Vagina (tissue), 2 donors: ENCODE measurements at places on chromosomes 2 and 18. TPM values are rescaled to one million over a fixed set of nuclear protein-coding genes. Genes with fewer than 3 reads are reported as not detected.

Gene KLHL41
- total RNA-seq = 0.49 TPM

Gene SLC9A2
- total RNA-seq = not detected

Gene ERFE
- total RNA-seq = not detected

Gene FN1
- 292 TPM for total RNA-seq

Gene DPP4
- 15.5 TPM for total RNA-seq

Gene B3GNT2
- total RNA-seq = 18.9 TPM

Gene DNAH6
- total RNA-seq = 0.49 TPM

Gene ZNF804A
- 1.2 TPM for total RNA-seq

- no peak for DNase-seq
Observed at GRCh38 chr18:54020156-54020745, 204.2 kb downstream of the MBD2 start.

GRCh38 chr2:160270571-160271113 lies 70.6 kb upstream of the ITGB6 start:
- no peak for DNase-seq

DNA sequence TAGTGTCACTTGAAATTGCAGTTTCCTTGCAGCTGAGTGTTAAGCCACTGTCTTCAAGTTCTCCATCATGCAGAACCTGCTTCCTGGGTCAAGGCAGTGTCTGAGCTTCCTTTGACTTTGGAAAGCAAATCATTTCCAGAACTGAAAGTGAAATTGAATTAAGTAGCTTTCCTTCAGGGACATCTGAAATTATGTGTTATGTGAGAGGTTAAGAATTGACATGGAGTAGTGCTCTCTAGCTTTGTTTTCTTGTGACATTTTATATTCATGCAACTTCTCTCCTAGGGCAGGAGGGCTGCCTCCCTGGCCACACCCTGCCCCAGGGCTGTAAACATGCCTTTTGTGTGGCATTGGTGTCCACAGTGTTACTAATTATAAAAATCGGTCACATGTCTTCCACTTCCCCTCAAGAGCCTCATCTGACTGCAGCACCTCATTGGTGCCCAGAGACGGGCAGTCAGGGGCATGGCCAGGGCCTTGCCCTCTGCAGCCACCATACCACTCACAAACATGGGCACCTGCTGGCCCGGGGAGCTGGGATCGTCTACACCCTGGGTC lies 14.4 kb downstream of the RAB12 start:
- no peak for DNase-seq

DNA sequence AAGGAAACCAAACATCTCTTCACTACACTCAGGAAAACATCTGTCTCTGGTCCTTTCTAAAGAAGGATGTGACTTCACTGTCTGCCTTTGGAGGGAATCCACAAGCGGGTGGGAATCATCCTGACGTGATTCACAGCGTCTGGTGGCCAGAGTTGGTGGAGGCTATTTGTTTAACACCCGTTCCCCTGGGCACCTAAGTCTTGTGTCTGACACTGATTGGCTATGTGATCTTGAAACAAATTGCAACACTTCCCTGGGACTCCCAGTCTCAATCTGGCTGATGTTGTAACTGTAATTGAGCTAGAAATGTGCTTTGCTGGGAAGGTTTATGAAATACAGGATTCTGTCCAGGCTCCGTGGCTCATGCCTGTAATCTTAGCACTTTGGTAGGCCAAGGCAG lies 28.8 kb upstream of the SIX3 start:
- DNase-seq = no peak

DNA sequence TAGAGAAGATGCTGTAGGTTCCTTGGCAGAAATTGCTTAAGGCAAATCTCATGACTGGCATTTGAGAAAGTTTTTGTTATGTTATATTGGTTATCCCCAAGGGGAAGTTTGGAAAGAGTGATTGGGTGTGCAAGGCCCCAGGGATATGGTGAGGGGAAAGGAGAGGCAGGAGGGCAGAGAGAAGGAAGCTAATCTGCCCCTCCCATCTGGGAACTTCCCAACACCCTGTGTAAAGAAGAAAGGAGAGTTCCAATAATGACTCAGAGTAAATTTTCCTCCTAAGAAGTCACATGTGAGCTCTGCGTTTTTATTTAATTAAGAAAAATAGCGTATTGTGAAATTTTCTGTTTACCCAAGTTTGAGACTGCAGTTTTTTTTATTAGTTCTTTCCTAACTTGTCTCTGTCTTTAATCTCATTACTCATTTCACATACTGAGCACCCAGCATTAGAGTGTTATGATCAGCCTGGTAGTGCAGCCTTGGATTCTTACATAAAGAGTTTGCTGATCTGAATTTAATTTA lies 3.1 kb upstream of the KYNU start:
- no peak for DNase-seq

DNA sequence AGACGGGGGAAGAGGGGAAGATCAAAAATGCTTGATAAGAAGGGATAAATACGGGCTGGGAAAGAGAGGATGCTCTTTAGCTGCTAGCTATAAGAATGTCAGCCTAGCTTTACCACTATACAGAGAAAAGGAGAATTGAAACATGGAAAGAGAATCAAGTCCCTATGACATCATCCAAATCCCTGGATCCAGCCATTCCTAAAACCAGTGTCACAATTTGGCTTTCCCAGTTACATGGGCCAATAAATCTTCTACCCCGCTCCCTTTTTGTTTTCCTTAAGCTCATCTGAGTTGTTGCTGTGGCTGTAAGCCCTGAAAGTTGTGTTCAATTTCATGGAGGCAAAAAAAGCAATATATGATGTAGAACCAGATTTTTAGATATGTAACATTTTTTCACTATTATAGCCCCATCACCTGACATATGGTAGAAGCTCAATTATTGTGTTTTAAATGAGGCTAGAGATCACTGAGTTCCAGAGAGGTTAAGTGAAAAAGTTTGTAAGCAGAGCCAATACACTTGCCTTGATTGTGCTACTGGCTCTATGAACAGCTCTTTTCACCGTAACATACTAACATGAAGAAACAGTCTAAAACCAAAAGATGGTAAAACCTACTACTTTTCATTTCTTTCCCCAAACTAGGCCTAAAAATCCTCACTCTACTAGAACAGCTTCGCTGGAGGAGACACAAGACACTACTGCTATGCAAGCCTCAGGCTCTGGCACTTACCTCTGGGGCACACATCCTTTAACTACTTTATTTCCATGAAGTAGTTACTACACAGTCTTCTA lies 4.3 kb downstream of the HNRNPLL start:
- DNase-seq = no peak

GRCh38 chr2:197309691-197310231 lies 819 bp downstream of the ANKRD44 start:
- no peak for DNase-seq

GRCh38 chr2:127226520-127227263 lies 6.6 kb upstream of the CYP27C1 start:
- DNase-seq = no peak

- DNase-seq = no peak
Observed at GRCh38 chr2:99735753-99736152, 245.9 kb upstream of the REV1 start.

- DNase-seq = no peak
Observed at GRCh38 chr2:208627110-208627884, 220.7 kb downstream of the PTH2R start.

- no peak for DNase-seq
Observed at GRCh38 chr2:201999279-201999678, 34.4 kb upstream of the FZD7 start.

GRCh38 chr2:19228181-19228593 lies 130.2 kb downstream of the OSR1 start:
- no peak for DNase-seq

DNA sequence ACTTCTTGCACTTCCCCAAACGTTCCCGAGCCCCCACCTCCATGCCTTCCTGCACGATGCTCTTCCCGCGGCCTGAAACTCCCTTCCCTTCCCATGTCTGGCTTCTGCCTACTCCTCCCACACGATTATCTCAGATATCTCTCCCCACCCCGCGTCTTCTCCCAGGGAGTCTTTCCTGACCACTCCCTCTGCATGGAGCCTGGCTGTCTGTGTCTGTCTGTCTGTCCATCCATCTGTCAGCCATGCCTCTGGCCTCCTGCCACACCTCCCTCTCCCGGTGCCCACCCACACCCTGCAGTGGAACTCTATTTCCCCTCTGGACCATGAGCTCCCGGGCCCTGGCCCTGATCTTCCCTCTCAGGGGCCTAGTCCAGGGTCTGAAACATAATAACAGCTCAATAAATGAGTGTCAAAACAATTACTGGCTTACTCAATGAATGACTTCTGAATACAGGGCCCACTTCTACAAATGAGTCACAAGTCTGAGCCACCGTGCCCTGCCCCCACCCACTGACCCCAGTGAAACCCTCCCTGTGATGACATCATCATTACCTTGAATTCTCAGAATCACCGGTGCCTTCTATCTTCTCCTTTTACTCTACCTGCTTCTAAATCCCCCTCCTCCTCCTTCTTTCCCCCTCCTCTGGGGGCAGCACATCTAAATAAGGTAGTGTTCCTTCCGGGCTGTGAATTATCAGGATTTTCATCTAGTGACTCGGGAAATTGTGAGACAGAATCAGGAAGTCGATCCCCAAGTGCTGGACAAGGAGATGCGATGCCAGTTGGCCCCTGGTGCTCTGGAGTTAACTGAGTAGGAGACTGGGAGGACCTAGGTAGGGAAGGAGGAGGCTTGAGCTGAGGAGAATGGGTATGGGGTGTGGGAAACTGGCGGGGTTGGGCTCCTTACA lies 46.1 kb upstream of the PLB1 start:
- no peak for DNase-seq

DNA sequence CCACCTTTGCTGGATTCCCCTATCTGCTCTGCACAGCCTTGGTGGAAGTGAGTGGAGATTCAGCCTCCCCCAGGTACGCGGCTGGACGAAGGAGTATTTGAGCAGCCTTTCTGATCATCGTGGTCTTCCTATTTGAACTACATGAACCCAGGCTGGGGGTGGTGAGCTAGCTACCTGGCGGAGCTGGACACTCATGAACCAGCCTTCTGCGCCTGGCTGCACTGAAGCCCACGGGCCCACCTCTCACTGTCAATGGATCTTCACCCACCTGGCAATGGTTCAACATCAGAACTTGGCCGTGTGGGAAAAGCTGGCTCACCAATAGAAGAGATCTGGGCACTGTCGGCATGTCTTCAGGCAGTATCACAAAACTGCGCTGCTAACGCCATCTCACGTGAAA lies 35.4 kb downstream of the ANKMY1 start:
- DNase-seq = peak; percentile 49

DNA sequence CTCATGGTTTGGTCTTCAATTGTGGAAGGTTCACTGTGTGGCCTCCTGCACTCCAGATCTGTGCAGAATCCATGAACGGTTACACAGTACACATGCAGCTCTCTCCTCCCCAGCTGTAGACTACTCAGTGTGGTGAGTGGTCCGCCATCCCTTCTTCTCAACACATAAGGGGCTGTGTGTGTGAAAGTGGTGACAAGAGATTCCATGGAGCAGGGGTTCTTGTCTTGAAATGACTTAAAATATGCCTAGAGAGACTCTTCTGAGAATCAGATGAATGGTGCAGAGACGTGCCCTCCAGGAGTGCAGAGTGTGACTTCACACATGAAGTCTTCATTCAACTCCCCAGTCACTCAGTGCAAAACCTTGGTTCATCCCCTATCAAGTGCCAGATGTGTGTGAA lies 151.0 kb upstream of the COPS8 start:
- DNase-seq = peak; percentile 70

DNA sequence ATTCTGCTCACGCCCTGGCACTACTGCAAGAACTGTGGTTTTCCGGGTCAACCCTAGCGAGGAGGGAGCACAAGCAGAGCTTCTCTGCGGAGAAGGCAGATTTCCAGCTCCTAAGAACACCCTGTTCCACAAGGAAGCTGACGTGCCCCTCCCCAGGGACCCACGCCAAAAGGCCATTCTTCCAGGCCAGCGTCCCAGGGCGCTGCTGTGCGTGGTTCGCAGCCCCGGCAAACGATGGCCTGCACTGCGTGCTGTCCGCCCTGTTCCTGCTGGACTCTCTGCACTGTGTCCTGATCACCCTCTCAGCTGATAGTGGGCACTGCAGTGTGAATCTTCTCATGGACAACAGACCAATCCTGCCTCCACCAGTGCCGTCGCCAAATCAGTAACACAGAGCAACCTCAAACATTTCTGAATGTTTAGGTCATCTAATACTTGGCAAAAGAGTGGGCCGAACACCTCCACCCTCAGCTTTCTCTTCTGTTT lies 49.1 kb downstream of the ADI1 start:
- DNase-seq = no peak
